Myocyte (in vitro differentiated cells): ENCODE measurements at places on chromosomes 2 and 18. TPM values are rescaled to one million over a fixed set of nuclear protein-coding genes. Genes with fewer than 3 reads are reported as not detected.

Gene LYPD6B
- total RNA-seq: 0.94 and 1.7 TPM in 2 replicates

Gene UGT1A4
- total RNA-seq: not detected in 2 replicates

Gene ADRA2B
- not detected in 2 replicates for total RNA-seq

Gene MYL1
- 391 and 635 TPM in 2 replicates for total RNA-seq

Gene NFATC1
- total RNA-seq: 4.4 and 8.7 TPM in 2 replicates

Gene AMER3
- not detected in 2 replicates for total RNA-seq

Gene ELP2
- 66.3 and 72.4 TPM in 2 replicates for total RNA-seq

Gene IL36A
- total RNA-seq: not detected in 2 replicates

Gene RAD51AP2
- 0.37 TPM in 1 of 2 replicates, not detected in the other for total RNA-seq

Gene ASB18
- total RNA-seq: 0.24 and 0.31 TPM in 2 replicates

Gene CMPK2
- total RNA-seq: 0.51 and 0.57 TPM in 2 replicates

Gene TTR
- total RNA-seq: not detected in 2 replicates

Gene B4GALT6
- not detected in 2 replicates for total RNA-seq

Gene ABCG8
- total RNA-seq: not detected in 2 replicates

Gene NEU2
- total RNA-seq: not detected in 2 replicates

Gene TFCP2L1
- total RNA-seq: under 0.01 TPM in 1 of 2 replicates, not detected in the other

Gene CDH20
- total RNA-seq: not detected in 2 replicates

Gene CYTIP
- total RNA-seq: 1.9 and 2.4 TPM in 2 replicates

Gene POLR1A
- 26.0 and 34.3 TPM in 2 replicates for total RNA-seq

Gene INO80D
- total RNA-seq: 6.2 and 6.4 TPM in 2 replicates

Gene IL1A
- not detected in 2 replicates for total RNA-seq

Gene NT5DC4
- not detected in 2 replicates for total RNA-seq
